ENCODE measurements at places on chromosomes 1 and 21.
A peak's percentile ranks its signal among the peaks of the same experiment; 100 is the strongest.

DNA sequence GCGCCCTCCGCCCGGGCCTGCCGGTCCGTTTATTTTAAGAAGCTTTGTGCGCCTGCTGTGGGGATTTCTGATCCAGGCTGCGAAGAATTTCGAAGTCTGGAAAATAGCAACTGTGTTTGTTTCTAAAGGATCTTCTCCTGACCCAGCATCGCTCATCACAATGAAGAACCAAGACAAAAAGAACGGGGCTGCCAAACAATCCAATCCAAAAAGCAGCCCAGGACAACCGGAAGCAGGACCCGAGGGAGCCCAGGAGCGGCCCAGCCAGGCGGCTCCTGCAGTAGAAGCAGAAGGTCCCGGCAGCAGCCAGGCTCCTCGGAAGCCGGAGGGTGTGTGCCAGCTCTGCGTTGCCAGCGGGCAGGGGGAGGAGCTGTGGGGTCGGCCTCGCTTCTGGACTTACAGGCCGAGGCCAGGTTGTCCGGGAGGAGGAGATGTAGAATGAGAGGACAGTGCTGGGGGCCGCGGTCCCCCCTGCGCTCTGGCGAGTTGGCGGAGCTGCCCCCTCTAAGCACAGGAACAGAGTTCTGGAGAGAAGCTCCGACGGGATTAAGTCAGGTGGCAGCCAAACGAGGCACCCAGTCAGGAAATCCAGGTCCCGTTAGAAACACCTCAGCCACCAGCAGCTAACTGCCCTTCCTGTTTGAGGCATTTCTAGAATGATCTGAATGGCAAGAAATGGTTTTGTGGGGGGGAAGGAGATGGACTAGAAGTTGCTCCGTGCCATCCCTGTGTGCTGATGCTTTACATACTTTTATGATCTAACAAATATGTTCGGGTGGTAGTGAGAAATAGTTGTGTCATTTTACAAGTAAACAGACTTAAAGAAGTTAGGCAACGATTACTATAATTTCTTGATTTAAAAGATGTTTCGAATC is 948 bp downstream of the TXLNA start:
- peak; percentile 17 for DNase-seq

GRCh38 chr1:235831148-235831547 is 35.6 kb downstream of the LYST start:
- no peak for DNase-seq

DNA sequence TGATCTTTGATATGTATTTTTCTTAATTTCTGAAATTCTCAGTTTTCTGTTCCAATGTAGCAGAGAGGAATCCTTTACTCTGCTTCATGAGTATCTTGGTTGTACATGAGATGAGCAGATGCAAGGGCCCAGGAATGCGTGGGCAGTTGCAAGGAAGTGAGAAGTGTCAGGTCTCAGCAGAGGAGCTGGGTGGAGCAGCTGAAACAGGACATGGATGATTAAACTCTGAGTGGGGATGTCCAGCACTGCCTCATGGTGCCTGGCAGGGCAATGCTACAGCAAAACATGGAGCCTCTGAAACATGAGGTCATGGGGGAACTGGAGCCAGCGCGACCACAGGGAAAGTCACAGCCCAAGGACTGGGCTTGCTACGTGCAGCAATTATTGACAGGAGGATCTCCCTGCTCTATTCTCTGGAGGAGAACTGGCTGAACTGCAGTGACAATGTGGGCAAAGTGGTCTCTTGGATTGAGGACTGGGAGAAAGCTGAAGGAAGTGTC is 48.4 kb downstream of the COLGALT2 start:
- no peak for DNase-seq

DNA sequence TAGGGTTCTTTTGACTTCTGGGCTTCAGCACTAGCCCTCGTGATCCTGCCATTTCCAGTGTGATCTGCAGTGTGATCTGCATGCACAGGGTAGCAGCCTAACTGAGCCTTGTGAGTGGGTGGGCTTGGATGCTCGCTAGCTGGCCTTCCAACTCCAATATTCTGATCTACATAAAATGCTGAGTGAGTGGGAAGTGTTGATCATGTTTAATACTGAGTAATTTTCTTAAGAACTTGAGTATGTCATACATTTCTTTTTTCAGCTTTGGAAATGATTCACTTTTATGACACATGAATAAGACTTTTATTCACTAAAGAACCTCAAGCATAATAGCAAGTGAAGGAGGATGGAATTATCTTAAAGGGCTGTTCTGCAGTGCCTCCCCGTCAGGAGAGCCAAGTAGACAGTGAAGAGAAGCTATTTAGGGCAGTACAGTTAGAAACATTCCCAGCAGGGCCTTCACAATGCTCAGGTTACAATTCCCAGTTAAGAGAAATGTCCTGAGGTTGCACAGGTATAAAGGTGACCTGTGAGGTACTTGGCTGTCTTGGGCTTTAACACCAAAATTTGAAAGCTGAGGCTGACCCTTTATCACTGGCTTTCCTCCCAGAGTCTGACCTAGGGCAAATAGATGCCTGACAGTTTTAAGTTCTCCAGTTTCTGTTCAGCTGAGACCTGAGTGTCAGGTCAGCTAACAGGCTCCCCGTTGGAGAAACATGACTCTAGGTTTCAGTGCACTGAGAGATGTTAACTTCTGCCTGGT is 29.1 kb upstream of the LRRC8C start:
- DNase-seq, result peak; percentile 25

DNA sequence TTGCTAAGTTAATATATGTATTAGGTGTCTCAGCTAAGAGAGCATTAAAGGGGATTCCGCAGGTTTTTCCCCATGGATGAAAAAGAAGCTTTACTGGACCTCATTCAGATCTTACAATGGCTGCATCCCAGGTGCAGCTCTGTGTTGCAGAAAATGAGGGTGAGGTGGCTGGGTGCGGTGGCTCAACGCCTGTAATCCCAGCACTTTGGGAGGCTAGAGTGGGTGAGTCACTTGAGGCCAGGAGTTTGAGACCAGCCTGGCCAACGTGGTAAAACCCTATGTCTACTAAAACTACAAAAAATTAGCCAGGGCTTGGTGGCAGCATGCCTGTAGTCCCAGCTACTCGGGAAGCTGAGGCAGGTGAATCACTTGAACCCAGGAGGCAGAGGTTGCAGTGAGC is 58.5 kb upstream of the MORC3 start:
- DNase-seq, result no peak

DNA sequence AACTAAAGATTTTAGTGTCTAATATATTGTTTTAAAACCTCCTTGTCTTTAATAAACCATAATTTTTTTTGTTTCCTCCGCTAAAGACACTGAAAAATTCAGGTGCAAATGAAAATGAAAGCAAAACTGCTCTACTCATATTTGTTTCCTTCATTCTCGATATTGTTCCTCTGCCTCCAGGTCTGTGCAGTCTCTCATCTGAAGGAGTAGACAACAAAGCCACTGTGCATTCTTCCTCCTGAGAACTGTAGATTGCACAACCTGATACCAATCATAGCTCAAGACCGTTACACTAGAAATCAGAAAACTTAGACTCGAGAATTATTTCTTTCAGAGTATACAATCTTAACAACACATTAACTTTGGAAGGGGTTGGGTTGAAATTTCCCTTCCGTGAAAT is 373.1 kb upstream of the CXADR start:
- no peak for DNase-seq

- DNase-seq, result no peak
Measured at GRCh38 chr1:169305948-169306347, 61.6 kb downstream of the NME7 start.

GRCh38 chr1:160827418-160827817 is 31.4 kb downstream of the LY9 start:
- no peak for DNase-seq

- DNase-seq, result no peak
Measured at GRCh38 chr1:10973552-10973951, 38.9 kb upstream of the TARDBP start.

DNA sequence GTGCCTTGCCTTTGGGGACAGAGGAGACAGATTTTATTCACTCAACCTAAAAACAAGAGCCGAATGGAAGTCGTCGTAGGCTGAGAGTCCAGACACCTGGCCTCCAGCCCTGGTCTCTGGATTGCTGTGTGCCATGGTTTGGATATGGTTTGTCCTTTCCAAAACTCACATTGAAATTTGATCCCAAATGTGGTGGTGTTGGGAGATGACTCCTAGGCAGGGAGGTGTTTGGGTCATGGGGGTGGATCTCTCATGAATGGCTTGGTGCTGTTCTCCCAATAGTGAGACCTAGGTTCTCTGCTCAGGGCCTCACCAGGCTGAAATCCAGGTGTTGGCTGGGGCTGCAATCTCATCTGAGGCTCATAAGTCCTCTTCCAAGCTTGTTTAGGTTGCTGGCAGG is 75.5 kb downstream of the FOXD2 start:
- DNase-seq, result no peak

DNA sequence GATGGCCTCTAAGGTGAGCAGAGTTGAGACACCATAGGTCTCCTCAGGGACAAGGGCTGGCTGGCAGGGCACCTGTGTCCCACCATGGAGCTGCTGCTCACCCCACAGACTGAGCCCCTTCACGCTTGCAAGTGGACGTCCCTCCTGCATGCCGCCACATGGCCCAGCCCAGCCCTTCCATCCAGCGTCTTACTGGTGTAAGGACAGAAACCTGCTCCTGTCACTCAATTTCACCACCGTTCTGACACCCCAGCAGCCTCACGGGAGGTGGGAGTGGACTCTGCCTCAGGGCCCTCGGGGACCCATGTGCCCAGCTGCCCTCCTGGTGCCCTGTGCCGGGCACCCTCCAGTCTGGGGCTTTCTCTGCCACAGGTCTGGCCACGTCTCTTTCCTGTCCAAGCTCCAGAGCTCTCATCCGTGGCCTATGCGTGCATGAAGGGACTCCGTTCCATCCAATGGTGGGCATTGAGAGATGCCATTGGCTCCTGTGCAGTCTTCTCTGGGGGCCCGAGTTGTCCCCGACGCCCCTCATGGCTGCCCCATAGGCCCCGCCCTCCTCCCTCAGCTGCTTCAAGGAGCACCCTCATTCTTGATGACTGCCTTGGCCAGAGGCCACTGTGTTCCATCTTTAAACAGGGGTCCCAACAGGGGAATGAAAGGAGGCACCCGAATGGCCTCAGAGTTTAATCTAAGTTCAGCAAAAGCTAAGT is 42.6 kb upstream of the COL6A1 start:
- no peak for DNase-seq

- no peak for DNase-seq
Measured at GRCh38 chr1:208019257-208019656, 108.3 kb upstream of the CD34 start.

GRCh38 chr1:24325587-24326449 is 6.7 kb downstream of the GRHL3 start:
- no peak for DNase-seq

DNA sequence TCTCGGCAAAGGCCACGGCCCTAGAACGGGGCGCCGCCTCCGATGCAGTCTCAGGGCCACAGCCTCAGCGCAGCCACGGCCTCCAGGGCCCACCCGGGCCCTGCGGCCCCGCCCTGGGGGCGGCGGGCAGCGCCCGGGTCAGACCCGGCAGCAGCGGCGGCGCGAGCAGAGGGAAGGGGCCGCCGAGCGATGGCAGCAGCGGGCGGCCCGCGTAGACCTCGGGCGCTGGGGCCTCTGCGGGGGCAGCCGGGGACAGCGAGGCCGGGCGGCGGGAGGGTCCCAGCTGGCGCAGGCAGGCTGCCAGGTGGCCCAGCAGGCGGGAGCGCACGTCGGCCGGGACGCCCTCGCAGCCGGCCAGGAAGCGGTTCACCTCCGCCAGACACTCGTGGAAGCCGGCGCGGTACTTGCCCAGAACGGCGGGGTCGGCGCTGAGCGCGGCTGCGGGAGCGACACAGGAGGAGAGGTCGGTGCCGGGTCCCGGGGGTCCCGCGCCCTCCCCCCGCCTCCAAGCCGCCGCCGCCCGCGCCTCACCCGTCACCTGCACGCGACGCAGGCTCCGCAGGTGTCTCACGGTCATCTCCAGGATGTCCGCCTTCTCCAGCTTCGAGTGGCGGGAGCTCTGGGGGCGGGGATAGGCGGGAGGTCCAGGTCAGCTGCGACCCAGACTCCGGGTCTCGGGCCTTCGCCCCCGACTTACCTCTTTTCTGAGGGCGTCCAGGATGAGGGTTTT is 737 bp downstream of the HES4 start:
- DNase-seq, result no peak

DNA sequence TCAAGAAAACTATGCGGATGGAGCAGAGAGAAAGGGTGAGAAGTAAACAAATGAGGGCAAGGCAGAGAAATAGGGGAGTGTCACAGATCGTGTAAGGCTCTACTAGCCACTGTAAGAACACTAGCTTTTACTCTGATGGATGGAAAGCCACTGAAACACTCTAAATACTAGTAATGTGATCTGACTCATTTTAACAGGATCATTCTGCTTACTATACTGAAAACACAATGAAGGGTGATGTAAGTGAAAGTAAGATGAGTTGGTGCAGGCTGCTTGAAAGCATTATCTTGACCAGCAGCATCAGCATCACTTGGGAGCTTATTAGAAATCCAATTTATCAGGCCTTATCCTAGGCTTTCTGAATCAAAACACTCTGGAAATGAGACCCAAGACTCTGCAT is 32.7 kb downstream of the TUT4 start:
- DNase-seq, result no peak

- no peak for DNase-seq
Measured at GRCh38 chr1:91501523-91501851, 836 bp downstream of the CDC7 start.

GRCh38 chr1:183841550-183841949 is 36.6 kb downstream of the RGL1 start:
- DNase-seq, result no peak

GRCh38 chr1:115647507-115647906 is 5.7 kb downstream of the VANGL1 start:
- DNase-seq, result no peak

GRCh38 chr1:224377676-224378006 is 21.0 kb downstream of the CNIH4 start:
- no peak for DNase-seq

GRCh38 chr1:51303315-51303714 is 27.0 kb downstream of the TTC39A start:
- no peak for DNase-seq

- no peak for DNase-seq
Measured at GRCh38 chr21:19648391-19648790, 1244.8 kb upstream of the TMPRSS15 start.

DNA sequence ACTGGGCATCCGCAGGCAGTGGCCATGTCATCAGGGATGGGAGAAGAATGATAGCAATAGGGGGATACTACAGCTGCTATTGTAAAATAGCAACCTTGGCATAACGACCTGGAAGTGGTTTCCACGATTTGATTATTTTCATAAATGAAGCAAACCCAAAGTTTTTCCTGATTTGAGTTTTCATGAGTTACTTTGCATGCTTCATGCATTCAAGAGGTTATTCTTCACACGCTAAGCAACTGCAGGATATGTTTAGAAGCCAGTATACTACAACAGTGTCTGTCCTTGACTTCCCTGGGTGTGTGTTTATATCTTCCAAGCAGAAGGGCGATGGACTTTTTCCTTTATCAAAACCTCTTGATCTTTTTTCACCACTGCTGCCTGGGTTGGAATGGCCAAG is 281.1 kb upstream of the DUSP10 start:
- no peak for DNase-seq

- DNase-seq, result no peak
Measured at GRCh38 chr1:67534627-67535065, 104.4 kb upstream of the SERBP1 start.

GRCh38 chr21:45516671-45517151 is 25.5 kb downstream of the SLC19A1 start:
- DNase-seq, result no peak

Data from stimulated activated CD8-positive, alpha-beta memory T cell treated with anti-CD3 and anti-CD28 coated beads, Interleukin-7, amount 100 ng/mL, for 4 hours (primary cell).